ENCODE measurements at places on chromosomes 5 and 9. TPM values are rescaled to one million over a fixed set of nuclear protein-coding genes. Genes with fewer than 3 reads are reported as not detected.

- peak; percentile 53 for DNase-seq
- peaks cover 6% of the 10 kb centered on the region for H3K4me1 ChIP-seq
- no peak overlapping the region for H3K4me3 ChIP-seq
- H3K27ac ChIP-seq = no peak overlapping the region
- peaks cover 3% of the 10 kb centered on the region for H3K27me3 ChIP-seq
These were observed 436.7 kb downstream of the ZSWIM6 start for GRCh38 chr5:61768692-61769281.

DNA sequence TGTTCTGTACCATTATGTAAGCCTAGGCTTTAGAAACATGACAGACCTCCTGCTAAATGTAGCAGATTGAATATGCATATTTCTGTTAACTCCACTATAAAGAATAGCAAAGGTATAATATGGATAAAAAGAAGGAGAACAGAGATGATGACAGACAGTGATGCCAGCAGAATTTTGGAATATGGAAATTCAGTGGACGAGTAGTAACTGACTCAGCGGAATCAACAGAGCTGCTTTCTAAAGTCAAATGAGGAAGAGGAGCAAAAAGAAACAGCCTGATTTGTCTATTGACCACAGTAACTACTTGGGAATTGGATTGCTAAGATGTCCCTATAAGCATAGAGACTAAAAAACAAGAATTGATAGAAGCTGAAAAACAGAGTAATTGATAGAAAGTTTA, 8.0 kb downstream of the GPR21 start:
- DNase-seq = no peak
- H3K4me3 ChIP-seq = peak overlapping the region; percentile 70
- peaks cover 2% of the 10 kb centered on the region for H3K27me3 ChIP-seq
- H3K36me3 ChIP-seq = no peaks in the 10 kb centered on the region

DNA sequence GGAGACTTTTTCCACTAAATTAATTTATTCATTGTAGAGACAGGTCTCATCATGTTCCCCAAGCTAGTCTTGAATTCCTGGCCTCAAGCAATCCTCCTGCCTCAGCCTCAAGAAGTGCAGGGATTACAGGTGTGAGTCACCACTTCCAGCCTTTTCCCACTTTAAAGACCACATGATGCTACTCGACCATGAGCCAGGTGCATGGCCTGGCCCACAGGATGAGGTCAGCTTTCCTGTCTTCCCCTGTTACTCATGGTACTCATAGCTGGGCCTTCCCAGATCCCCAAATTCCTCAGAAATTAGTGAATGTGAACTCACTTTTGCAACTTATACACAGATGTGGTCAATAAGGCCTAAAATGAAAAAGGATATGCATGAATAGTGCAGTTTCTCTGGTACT, 395.9 kb downstream of the SEMA5A start:
- H3K36me3 ChIP-seq = no peaks in the 10 kb centered on the region
- no peak overlapping the region for H3K4me3 ChIP-seq
- H3K27me3 ChIP-seq = no peaks in the 10 kb centered on the region
- DNase-seq = no peak
- no peak overlapping the region for H3K27ac ChIP-seq

Gene ISL1
- 0.67 TPM for total RNA-seq

- H3K27ac ChIP-seq = peak overlapping the region; percentile 57
- no peak for DNase-seq
- H3K4me3 ChIP-seq = no peak overlapping the region
- H3K36me3 ChIP-seq = peaks cover 6% of the 10 kb centered on the region
- H3K27me3 ChIP-seq = peaks cover 6% of the 10 kb centered on the region
These were observed 109.0 kb downstream of the VAV2 start for GRCh38 chr9:133882849-133883755.

DNA sequence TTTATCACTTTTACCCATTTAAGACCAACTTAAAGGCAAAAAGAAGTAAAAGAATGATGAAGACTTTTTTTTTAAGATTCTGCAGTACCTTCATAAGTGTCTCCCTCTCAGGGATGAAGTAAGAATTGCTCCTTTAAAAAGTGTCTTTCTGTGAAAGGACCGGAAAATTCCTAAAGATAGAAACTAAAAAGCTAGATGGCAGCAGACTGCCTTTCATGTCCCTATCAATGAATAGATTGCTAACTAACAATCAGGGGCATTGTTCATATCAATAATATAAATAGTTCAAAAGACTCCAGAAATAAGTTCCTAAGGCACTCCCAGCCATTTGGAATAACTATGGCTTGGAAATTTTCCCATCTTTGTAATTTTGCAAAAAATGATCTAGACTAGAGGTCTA, 558.0 kb downstream of the PDE4D start:
- no peak for DNase-seq
- no peak overlapping the region for H3K4me3 ChIP-seq
- no peaks in the 10 kb centered on the region for H3K4me1 ChIP-seq
- H3K36me3 ChIP-seq = no peaks in the 10 kb centered on the region
- no peaks in the 10 kb centered on the region for H3K27me3 ChIP-seq

- peaks cover 5% of the 10 kb centered on the region for H3K27me3 ChIP-seq
- peaks cover 4% of the 10 kb centered on the region for H3K36me3 ChIP-seq
- H3K4me3 ChIP-seq = peak overlapping the region; percentile 87
- peaks cover 9% of the 10 kb centered on the region for H3K4me1 ChIP-seq
- no peak overlapping the region for H3K27ac ChIP-seq
These were observed 1.2 kb upstream of the AK3 start for GRCh38 chr9:4742246-4742645.

Gene PCDHA5
- 2.7 TPM for total RNA-seq

Gene SYK
- total RNA-seq = 0.36 TPM

GRCh38 chr9:87071473-87071872, 124.2 kb upstream of the GAS1 start:
- H3K27me3 ChIP-seq = no peaks in the 10 kb centered on the region
- DNase-seq = no peak
- H3K4me1 ChIP-seq = no peaks in the 10 kb centered on the region
- H3K27ac ChIP-seq = no peak overlapping the region
- no peaks in the 10 kb centered on the region for H3K36me3 ChIP-seq

Gene HEMGN
- total RNA-seq = 0.44 TPM

Gene SCGB3A1
- total RNA-seq = 5.4 TPM

- H3K4me3 ChIP-seq = no peak overlapping the region
- H3K4me1 ChIP-seq = no peaks in the 10 kb centered on the region
- no peaks in the 10 kb centered on the region for H3K36me3 ChIP-seq
- no peak for DNase-seq
- H3K27me3 ChIP-seq = no peaks in the 10 kb centered on the region
- H3K27ac ChIP-seq = no peak overlapping the region
These were observed 701.3 kb upstream of the ACO1 start for GRCh38 chr9:31683116-31683515.

- no peaks in the 10 kb centered on the region for H3K4me1 ChIP-seq
- H3K27me3 ChIP-seq = no peaks in the 10 kb centered on the region
- H3K36me3 ChIP-seq = peaks cover 20% of the 10 kb centered on the region
- H3K27ac ChIP-seq = no peak overlapping the region
- no peak overlapping the region for H3K4me3 ChIP-seq
These were observed 58.3 kb downstream of the GPR107 start for GRCh38 chr9:130111786-130112537.

DNA sequence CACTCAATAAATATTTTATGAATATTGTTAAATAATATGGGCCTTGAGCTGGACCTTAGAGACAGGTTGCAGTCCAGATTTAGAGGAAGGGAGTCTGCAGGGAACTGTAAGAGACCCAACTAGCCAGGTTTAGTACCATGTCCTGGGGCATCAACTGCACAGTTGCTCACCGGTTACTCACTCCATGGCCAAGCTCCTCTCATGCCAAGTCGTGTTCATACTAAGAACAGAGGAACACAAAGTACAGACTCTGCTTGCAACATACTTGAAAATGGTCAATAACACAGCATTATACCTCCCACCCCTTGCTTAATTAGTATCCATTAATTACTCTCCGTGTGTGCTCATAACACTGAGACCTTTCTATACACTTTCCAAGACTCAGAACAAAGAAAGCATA, 317.6 kb upstream of the PIK3R1 start:
- peaks cover 6% of the 10 kb centered on the region for H3K36me3 ChIP-seq
- no peaks in the 10 kb centered on the region for H3K27me3 ChIP-seq
- H3K27ac ChIP-seq = no peak overlapping the region
